NCI-H1105 treated with DMSO at 0.1 percent for 48 hours (cell line): ENCODE measurements at places on chromosomes 2 and 18.

DNA sequence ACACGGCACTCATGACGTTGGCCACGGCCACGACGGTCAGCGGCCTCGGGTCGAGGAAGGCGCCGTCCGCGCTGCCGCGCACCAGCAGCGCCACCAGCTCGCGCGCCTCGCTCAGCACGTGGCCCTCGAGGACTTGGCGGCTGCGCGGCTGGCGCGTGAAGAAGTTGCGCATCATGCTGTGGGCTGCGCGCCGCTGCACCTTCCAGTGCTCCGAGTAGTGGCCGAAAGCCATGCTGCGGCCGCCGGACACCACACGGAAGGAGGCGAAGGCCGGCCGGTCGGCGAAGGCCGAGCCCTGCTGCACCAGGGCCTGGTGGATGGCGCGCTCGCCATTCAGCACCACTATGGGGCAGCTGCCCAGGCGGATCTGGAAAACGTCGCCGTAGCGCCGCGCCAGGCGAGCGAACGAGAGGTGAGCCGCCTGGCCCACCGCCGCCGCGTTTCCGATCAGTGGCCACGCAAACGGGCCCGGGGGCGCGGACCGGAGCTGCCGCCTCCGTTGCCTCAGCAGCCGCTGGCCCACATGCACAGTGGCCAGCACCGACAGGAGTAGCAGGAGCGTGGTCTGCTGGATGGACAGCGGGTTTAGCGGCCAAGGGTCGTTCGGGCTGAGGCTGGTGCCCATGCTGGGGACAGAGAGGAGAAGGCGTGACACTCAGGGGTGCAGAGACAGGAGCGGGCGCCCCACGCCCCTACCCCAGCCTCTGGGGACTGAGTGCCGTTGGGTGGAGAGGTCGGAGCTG lies 1.0 kb downstream of the CYP1B1 start:
- no peak for DNase-seq

GRCh38 chr18:12271376-12272235 lies 17.4 kb downstream of the CIDEA start:
- DNase-seq: peak; percentile 64

- DNase-seq: no peak
Measured at GRCh38 chr2:24492421-24493279, 1.6 kb downstream of the NCOA1 start.

DNA sequence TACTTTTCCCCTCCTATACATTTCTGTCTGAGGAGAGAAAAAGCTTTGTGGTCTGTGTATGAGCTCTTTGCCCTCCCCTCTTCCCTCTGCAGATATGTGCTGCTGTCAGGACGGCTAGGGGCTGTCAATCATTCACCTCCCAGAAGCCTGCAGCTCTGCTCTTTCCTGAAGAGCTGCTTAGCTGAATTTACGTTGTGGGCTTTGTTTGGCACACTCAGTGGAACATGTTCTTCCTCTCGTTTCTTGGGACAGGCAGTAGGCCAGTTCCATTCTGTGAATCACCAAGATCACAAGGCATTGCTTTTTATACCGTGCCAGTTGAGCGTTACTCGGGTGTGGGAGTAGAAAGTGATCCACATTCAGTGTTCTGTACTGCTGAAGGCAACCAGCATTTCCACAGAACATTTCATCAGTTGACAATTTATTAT lies 136.7 kb downstream of the LAMA3 start:
- no peak for DNase-seq

- DNase-seq: no peak
Measured at GRCh38 chr2:30164131-30164925, 17.5 kb downstream of the YPEL5 start.

- no peak for DNase-seq
Measured at GRCh38 chr2:96489663-96490062, 15.5 kb downstream of the NEURL3 start.

DNA sequence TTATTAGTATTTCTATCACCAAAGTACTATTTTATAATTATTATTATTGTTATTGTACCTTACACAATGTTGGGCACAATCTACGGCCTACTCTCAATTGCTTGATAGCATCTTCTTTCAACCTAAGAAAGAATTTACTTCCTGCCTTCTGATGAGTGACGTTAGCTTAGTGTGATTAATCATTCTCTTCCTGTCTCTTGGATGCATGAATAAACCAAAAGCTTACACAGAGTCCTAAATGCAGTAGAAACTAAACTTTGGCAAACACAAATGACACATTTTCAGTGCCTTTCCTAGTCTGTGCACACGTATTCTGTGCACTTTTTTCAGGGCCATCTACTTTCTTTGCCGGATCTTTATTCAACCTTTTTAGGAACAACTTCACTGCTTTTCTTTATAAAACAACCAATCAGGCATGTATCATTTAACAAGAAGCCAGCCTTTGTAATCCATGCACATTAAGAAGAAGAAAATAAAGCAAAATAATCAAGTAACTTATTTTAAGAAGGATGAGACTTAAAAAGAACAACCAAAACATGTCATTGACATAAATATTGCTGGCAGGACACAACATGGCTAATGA lies 19.1 kb downstream of the TRAK2 start:
- DNase-seq: no peak

DNA sequence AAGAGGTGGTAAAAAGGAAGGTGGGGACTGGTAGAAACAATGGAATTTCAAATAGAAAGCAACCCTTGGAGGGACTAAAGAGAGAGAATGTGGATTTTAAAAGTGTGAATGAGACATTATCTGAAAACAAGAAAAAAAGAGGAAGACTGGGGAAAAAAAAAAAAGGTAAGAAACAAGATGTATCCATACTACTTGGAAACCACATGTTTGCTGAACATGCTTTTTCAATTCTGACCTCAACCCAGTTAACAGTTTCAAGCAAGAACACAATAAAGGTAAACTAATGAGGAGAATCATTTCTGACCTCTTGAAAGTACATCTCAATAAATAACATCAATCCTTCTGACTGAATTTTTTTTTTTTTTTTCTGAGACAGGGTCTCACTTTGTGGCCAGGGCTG lies 2.6 kb downstream of the FARSB start:
- no peak for DNase-seq

DNA sequence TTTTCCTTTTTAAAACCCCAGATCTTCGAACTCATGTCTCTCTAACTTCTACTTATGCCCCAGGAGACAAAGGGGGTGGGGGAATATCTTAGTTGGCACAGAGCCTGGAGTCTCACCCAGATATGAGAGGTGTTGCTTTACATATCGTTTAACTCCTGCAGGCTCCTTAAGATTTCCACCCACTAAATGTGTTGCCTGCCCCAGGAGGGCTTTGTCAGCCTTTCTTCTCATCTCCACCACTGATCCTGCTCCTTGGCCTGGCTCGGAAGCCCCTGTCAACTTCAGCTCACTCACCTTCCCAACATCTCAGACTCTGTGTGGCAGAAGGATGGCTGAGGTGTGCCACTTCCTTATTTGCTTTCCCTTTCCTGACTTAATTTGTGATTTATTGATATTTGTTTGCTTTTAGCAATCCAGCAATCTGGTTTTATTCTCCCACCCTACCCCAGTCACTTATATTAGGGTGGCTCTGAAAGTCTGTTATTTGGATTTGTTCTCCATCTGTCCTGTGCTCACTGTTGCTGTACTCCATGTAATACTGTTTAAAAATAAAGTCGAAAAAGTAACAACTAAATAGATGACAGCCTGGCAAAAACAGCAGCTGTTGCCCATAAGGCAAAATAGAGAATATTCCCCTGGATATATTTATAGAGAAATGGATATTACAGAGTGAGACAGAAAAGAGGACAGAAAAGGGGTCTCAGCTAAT lies 200.6 kb downstream of the ZBTB7C start:
- no peak for DNase-seq

GRCh38 chr2:62765619-62766376 lies 60.3 kb downstream of the EHBP1 start:
- no peak for DNase-seq

DNA sequence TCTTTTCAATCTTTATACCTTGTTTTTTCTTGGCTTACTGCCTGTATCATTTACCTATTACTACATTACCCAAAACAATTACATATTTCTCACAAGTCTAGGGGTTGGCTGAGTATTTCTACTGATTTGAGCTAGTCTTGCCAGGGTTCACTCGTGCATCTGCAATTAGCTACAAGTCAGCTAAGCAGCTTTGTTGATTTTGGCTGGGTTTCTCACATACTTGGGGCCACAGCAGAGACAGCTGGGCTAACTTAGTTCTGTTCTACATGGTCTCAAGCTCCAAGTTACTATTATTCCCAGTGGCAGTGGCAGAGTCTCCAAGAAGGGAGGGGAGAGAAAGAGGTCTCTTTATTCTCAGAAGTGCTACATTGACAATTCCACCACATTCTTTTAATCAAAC lies 54.7 kb upstream of the SP5 start:
- DNase-seq: peak; percentile 70

GRCh38 chr2:149185942-149186490 lies 144.4 kb upstream of the LYPD6 start:
- no peak for DNase-seq

GRCh38 chr18:8124232-8125146 lies 484.7 kb upstream of the RAB12 start:
- DNase-seq: no peak

DNA sequence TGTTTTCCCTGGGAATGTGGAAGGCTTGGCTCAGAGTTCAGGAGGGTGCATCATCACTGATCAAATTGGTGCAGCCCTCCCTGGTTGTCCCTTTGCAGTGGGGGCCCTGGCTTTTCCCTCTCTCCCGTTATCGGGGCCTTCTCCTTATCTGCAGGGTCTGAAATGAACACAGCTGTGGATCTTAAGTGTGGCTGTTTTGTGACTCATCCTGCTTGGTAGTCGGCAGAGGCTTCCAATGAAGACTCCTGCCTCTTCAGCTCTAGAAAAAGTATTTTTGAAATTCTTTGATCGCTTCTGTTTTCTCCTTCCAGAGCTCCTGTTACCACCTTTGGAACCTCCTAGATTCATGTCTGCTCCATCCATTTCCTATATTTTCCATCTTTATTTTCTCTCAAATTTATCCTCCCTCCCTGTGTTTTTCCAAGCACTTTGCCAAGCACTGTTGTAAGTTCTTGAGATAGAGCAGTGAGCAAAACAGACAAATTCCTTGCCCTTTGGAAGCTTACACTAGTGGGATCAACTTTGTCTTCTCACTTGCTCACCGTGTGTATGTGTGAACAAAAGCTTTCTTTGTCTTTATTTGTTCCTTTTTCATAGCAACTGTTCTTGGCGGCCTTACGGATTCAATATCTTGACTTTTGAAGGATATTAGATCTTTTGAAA lies 45.7 kb downstream of the RALB start:
- no peak for DNase-seq

- no peak for DNase-seq
Measured at GRCh38 chr2:77395011-77395410, 127.2 kb downstream of the LRRTM4 start.

- DNase-seq: peak; percentile 7
Measured at GRCh38 chr2:206423147-206423546, 20.2 kb upstream of the ADAM23 start.

GRCh38 chr2:139427164-139427563 lies 647.0 kb upstream of the NXPH2 start:
- DNase-seq: no peak
